Left ventricle myocardium inferior (tissue), 1 donor: ENCODE measurements at places on chromosomes 2 and 18. TPM values are rescaled to one million over a fixed set of nuclear protein-coding genes. Genes with fewer than 3 reads are reported as not detected.
A peak's percentile ranks its signal among the peaks of the same experiment; 100 is the strongest.

The GREB1L gene
- 12.3 TPM for total RNA-seq

DNA sequence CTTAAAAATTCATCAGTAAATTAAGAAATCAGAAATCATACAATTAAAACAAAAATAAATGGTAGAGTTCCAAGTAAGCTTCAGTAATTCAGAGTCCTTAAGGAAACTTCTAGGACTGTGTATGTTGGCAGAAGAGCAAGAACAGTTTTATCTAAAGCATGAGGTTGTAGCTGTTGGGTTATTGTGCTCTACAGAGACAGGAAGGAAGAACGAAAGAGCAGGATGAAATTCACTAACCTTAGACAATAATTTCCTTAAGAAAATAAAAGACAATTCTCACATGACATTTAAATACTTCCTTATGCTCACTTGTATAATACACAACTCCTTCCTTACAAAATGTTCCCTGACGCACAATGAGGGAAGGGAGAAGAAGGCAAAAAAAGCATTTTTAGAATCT is 133.4 kb downstream of the STK39 start:
- no peak for DNase-seq

- DNase-seq, result no peak
These were observed 20.4 kb downstream of the STAM2 start for GRCh38 chr2:152155209-152155608.

The MC5R gene
- total RNA-seq, result not detected

The SCYGR4 gene
- total RNA-seq, result not detected

GRCh38 chr2:38498045-38498481 is 104.7 kb downstream of the HNRNPLL start:
- peak; percentile 42 for DNase-seq

- no peak for DNase-seq
These were observed 1626.3 kb upstream of the CELF4 start for GRCh38 chr18:39191931-39192330.

DNA sequence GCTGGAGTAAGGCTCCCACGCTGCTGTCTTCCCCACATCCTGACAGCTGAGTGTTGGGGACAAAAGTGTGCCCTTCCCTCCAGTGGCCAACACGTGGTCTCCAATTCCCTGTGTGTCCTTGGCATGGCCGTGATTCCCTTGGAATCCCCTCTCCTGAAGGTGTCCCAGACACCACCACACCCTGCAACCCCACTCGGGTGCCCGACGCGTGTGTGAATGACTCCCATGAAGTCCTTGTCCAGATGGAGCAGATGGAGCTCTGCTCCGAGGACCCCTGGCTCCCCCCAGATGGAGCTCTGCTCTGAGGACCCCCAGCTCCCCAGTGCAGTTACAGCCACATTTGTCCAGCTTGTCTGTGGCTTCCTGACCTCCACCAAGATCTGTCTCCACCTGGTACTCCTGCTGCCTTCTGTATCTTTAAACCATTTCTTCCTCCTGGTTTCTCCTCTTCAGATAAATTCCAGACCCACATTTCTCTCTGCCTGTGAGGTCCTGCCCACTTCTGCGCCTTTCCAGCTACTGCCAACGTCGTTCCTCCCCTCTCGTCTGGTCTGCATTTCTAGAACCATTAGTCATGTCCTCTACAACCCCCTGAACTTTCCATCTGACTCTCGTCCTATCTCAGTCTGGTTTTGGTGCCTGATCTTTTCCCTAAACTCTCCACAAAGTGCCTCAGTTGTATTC is 86.8 kb upstream of the PXDN start:
- DNase-seq, result no peak
